ENCODE measurements at places on chromosomes 1 and 21. TPM values are rescaled to one million over a fixed set of nuclear protein-coding genes. Genes with fewer than 3 reads are reported as not detected.

GRCh38 chr1:14658642-14659041 lies 60.2 kb downstream of the KAZN start:
- H3K27me3 ChIP-seq, result no peaks in the 10 kb centered on the region
- no peak overlapping the region for H3K4me3 ChIP-seq
- H3K4me1 ChIP-seq, result no peaks in the 10 kb centered on the region
- H3K36me3 ChIP-seq, result no peaks in the 10 kb centered on the region
- H3K27ac ChIP-seq, result no peak overlapping the region

GRCh38 chr1:226064816-226065248 lies 2.3 kb downstream of the H3-3A start:
- no peaks in the 10 kb centered on the region for H3K4me1 ChIP-seq
- no peak for DNase-seq
- peak overlapping the region; percentile 10 for H3K4me3 ChIP-seq
- H3K27ac ChIP-seq, result no peak overlapping the region
- H3K36me3 ChIP-seq, result peaks cover 5% of the 10 kb centered on the region
- no peaks in the 10 kb centered on the region for H3K27me3 ChIP-seq

DNA sequence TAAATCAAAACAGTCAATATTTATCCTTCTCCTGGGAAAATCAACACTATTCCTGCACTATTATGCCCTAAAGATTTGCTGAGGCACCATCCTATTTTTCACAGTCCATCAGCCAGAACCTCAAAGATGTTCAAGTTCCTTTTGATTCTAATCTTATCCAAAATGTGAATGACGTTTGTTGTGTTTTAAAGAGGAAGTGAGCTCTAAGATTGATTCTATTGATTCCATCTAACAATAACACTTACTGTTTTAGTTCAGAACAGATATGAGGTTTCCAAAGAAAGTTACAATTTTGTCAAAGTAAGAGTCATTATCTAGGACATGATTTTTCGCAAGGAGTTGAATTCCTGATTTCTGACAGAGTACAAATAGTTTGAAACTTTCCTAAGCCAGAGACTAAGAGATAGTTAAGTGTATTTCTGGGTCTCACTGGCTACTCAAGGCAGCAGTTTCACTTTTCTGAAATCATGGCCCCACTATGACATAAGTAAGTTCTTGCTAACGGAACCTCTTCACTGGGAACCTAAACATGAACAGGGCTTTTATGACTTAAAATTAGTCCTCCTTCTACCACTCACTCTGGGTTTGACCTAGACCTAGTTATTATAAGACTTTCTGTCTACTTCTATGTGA lies 84.7 kb downstream of the LHX9 start:
- H3K4me3 ChIP-seq, result no peak overlapping the region
- no peaks in the 10 kb centered on the region for H3K36me3 ChIP-seq
- no peaks in the 10 kb centered on the region for H3K4me1 ChIP-seq
- no peak for DNase-seq

DNA sequence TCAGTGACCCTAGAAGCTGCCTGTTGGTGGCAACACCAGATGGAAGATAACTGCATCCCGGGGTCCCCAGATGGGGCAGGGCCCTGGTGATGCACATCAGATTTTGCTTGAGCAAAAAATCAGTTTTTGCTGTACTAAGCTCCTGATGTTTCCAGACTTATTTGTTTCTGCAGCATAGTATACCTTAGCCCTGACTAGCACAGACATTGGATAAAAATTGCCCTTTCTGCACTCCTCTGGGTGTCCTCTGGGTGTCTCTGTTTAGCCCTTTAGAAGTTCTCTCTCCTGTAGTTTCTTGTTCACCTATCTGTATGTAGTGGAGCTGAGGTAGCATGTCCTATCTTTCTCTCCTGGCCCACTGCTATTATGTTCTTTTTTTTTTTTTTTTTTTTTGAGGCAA lies 30.3 kb upstream of the PLA2G2C start:
- no peak overlapping the region for H3K27ac ChIP-seq
- DNase-seq, result no peak
- no peaks in the 10 kb centered on the region for H3K27me3 ChIP-seq
- H3K4me1 ChIP-seq, result no peaks in the 10 kb centered on the region
- H3K4me3 ChIP-seq, result no peak overlapping the region
- H3K36me3 ChIP-seq, result no peaks in the 10 kb centered on the region

GRCh38 chr1:193141804-193142203 lies 20.0 kb downstream of the CDC73 start:
- no peaks in the 10 kb centered on the region for H3K4me1 ChIP-seq
- no peak overlapping the region for H3K4me3 ChIP-seq
- DNase-seq, result no peak
- H3K27ac ChIP-seq, result no peak overlapping the region
- H3K27me3 ChIP-seq, result no peaks in the 10 kb centered on the region

GRCh38 chr1:204268101-204268500 lies 54.3 kb upstream of the GOLT1A start:
- no peaks in the 10 kb centered on the region for H3K4me1 ChIP-seq
- no peak overlapping the region for H3K27ac ChIP-seq
- H3K27me3 ChIP-seq, result no peaks in the 10 kb centered on the region
- no peak for DNase-seq

DNA sequence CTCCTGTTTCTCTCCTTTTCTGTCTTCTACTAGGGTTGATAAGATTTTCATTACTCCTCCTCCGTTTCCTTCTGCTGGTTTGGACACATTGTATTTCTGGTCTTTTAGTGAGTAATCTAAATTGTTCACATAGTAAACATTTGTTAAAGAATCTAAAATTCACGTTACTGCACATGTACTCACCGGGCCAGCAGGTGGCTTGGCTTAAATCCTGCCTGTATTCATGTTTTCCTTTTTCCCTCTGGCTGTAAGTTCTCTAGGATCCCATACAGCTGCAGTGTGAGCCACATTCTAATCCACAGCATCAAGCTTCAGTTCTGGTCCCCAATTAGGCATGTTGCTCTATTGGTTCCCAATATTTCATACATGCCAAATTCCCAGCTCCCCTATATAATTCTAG lies 958.3 kb downstream of the ADGRL2 start:
- no peaks in the 10 kb centered on the region for H3K36me3 ChIP-seq
- no peak for DNase-seq
- H3K27me3 ChIP-seq, result no peaks in the 10 kb centered on the region
- no peaks in the 10 kb centered on the region for H3K4me1 ChIP-seq

- no peaks in the 10 kb centered on the region for H3K27me3 ChIP-seq
- no peak overlapping the region for H3K4me3 ChIP-seq
- H3K27ac ChIP-seq, result no peak overlapping the region
- H3K4me1 ChIP-seq, result no peaks in the 10 kb centered on the region
These were observed 10.6 kb downstream of the PTPRC start for GRCh38 chr1:198649232-198649967.

GRCh38 chr1:25549273-25550154 lies 6.1 kb downstream of the LDLRAP1 start:
- DNase-seq, result peak; percentile 77
- no peaks in the 10 kb centered on the region for H3K36me3 ChIP-seq
- H3K27ac ChIP-seq, result peak overlapping the region; percentile 74
- H3K4me3 ChIP-seq, result no peak overlapping the region
- H3K27me3 ChIP-seq, result no peaks in the 10 kb centered on the region

DNA sequence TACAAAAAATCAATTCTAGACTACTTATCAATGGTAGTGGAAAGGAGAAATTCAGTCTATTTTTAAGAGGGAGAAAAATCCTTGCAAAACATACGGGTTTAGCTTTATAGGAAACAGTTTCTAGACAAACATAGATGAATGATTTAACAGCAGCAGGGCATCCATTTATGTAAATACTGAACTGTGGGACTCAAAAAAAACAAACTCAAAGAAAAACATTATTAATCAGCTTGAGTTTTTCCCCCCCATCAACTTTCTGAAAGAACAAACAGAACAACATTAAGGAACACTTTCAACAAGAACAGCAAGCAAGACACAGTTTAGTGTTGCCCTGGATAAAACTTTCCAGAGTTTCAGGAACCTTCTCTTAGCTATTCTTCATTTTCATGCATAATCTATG lies 147.3 kb upstream of the KCNK2 start:
- no peaks in the 10 kb centered on the region for H3K36me3 ChIP-seq
- H3K4me3 ChIP-seq, result no peak overlapping the region
- no peaks in the 10 kb centered on the region for H3K27me3 ChIP-seq
- no peaks in the 10 kb centered on the region for H3K4me1 ChIP-seq
- no peak overlapping the region for H3K27ac ChIP-seq
- no peak for DNase-seq

DNA sequence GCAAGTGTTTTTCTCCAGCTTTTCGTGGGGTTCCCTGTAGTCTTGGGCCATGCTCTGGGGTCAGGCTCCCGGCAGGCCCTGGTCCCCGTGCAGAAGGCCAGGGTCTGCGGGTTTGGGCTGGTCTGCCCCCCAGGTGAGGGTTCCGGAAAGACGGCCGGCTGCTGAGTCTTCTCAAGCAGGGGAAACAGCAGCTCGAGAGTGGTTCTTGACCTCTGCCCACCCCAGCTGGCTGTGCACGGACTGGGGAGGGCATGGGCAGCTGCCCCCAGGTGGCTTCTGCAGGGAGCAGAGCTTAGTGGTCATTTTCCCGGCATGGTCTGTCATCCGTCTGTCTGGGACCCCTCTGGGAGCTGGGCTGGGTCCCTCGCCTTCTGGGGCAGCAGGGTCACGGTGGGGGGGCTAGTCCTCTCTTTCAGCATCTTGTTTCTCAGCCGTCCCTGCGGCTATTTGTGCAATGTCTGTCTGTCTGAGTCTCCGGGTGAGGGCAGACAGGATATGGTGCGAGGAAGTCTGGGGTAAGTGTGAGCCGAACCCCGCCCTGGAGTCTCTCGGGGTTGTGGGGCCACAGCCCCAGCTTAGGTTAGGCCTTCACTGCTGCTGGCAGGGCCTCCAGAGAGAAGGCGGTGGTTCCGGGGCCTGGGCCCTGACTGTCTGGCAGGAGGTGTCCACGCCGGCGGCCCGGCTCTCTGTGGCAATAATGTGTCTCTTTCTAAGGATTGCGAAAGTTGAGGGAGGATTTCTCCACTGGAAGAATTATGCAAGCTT lies 6.1 kb downstream of the SKI start:
- H3K4me1 ChIP-seq, result peaks cover 6% of the 10 kb centered on the region
- peak overlapping the region; percentile 82 for H3K27ac ChIP-seq
- H3K36me3 ChIP-seq, result no peaks in the 10 kb centered on the region

DNA sequence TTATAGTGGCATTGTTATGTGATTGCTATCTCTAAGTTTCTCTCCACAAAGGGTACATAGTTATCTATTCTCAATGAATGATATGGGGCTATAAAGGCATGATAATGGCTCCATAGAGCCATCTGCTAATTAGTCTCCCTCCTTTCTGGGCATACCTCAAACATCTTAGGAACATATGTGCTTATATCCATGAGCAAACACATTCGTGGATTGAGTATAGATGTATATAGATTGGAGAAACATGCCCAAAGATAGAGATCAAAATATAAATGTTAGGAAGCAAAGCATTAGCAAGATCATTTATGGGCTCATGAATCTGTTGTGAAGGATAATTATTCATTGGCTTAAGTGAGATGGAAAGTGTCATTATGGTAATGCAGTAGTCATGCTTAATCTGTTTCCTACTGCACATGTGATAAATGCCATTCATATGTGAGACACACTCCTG lies 155.8 kb upstream of the UBE2U start:
- peaks cover 11% of the 10 kb centered on the region for H3K4me1 ChIP-seq
- H3K27me3 ChIP-seq, result no peaks in the 10 kb centered on the region

DNA sequence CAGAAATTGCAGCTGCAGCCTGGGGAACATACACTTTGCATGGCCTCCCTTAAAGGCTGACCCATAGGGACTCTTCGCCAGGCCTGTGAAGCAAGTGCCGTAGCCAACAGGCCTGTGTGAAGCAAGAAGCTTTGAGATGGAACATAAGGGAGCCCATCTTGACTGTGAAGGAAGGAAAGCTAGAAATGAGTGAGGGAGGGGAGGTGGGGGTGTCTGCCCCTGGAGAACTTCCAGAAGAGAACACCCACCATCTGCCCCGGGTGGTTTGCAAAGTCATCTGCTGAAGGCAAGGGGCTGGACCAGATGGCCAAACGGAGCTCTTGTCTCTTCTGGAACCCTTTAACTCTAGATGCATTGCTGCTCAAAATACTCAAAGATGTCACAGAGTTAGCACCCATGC lies 103.3 kb upstream of the GRIK3 start:
- H3K27me3 ChIP-seq, result peaks cover 2% of the 10 kb centered on the region
- H3K4me3 ChIP-seq, result no peak overlapping the region
- no peaks in the 10 kb centered on the region for H3K36me3 ChIP-seq
- H3K27ac ChIP-seq, result no peak overlapping the region

Gene CLCA1
- total RNA-seq, result 0.10 TPM

Gene TP73
- 0.18 TPM for total RNA-seq

Gene TNFSF18
- 0.29 TPM for total RNA-seq

Gene CYP4X1
- total RNA-seq, result 16.3 TPM

Gene C1orf56
- total RNA-seq, result 3.0 TPM

Gene CBR3
- 14.6 TPM for total RNA-seq

Gene OVAAL
- not detected for total RNA-seq

Gene HAO2
- not detected for total RNA-seq

Gene ALG14
- total RNA-seq, result 2.8 TPM

All from aorta (tissue), 5 donors.